ENCODE measurements at places on chromosomes 6 and 20.

DNA sequence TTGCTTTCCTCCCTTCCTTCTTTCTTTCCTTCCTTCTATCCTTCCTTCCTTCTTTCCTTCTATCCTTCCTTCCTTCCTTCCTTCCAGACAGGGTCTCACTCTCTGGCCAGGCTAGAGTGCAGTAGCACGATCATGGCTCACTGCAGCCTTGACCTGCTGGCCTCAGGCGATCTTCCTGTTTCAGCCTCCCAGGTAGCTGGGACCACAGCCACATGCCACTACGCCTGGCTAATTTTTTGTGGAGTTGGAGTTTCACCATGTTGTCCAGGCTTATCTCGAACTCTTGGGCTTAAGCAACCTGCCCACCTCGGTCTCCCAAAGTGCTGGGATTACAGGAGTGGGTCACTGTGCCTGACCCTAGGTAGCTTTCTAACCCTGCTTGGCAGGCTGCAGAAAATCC, 12.2 kb upstream of the SEC63 start:
- DNase-seq = no peak

DNA sequence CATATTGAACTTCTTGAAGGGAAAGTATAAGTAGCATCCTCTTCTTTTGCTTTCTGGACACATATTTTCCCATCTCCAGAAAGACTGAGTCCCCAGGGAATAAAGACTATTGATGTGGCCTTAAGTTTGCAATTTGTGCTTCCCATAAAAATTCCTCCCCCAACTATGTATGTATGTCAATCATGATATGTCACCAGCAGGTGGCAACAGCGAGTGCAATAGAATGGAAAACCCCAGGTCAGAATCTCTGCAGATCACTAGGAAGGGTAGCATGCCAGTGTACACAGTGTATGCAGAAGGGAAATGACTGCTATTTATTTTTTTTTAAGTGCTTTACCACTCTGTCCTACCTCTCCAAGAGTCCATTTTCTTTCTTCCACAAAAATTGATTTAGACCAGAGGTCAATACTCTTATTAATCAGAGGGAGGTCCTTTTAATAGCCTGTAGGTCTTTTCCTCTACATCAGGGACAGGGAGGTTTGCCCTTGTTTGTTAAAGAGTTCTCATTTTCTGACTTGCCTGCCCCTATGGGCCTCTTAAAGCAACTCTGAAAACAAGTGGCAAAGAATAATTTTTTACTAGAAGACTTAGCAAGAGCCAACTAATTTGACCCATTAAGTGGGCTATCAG, 61.4 kb downstream of the BMP2 start:
- no peak for DNase-seq

GRCh38 chr6:100475554-100476320, 11.0 kb upstream of the SIM1 start:
- DNase-seq = peak; percentile 65

GRCh38 chr6:154277629-154278017, 79.0 kb downstream of the IPCEF1 start:
- DNase-seq = no peak

DNA sequence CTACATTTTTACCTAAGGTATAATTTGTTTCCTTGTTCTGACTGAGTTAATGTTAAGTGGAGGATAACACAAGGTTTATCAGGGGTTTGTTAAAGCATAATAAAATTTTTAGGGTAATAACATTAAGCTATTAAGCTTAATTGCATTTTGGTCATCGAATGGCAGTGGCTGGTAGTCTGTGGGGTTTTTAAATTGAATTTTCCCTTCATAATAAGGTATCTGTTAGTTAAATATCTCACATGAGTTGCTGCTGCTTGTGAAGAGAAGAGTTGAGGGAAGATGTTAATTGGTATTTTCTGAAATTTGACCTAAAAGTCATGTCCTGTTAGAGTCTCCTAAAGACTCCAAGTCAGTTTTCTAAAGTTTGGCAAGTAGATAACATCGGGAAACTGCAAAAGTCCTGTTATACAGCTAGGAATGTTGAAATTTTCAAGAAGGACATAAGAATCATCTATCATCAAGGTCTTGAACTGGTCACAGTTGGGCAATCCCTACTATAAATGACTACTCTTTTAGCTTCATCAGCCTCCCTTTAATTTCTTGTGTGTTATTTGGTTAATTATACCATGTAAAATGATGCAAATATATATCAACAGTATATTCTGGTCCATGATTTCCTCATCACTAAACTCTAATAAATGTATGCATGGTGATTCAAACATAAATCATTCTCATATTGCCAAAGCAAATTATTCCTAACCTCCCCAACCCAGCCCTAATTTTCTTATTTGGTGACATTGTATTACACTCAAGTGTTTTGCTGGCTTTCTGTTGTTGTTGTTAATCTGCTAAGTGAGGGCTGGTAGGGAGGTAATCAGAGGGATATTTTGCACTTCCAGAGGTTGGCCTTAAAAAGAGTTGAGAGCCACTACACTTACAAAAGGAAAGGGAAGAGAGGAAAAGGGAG, 64.0 kb downstream of the MAP3K5 start:
- no peak for DNase-seq

GRCh38 chr20:58941471-58941870, 39.6 kb upstream of the NELFCD start:
- no peak for DNase-seq

- no peak for DNase-seq
These were observed 11.0 kb downstream of the DHX35 start for GRCh38 chr20:38973107-38973506.

- DNase-seq = peak; percentile 69
These were observed 272.1 kb upstream of the TAB2 start for GRCh38 chr6:149045404-149045803.

GRCh38 chr20:34363465-34364222, 571 bp downstream of the ITCH start:
- DNase-seq = no peak

- no peak for DNase-seq
These were observed 106.6 kb downstream of the ATXN1 start for GRCh38 chr6:16654701-16655100.

GRCh38 chr6:88913471-88913870, 49.9 kb downstream of the RNGTT start:
- DNase-seq = no peak

GRCh38 chr6:156886409-156886808, 109.2 kb downstream of the ARID1B start:
- no peak for DNase-seq

- no peak for DNase-seq
These were observed 10.6 kb upstream of the FAM8A1 start for GRCh38 chr6:17589406-17590096.

GRCh38 chr6:164075981-164076615, 661.6 kb downstream of the QKI start:
- DNase-seq = no peak

DNA sequence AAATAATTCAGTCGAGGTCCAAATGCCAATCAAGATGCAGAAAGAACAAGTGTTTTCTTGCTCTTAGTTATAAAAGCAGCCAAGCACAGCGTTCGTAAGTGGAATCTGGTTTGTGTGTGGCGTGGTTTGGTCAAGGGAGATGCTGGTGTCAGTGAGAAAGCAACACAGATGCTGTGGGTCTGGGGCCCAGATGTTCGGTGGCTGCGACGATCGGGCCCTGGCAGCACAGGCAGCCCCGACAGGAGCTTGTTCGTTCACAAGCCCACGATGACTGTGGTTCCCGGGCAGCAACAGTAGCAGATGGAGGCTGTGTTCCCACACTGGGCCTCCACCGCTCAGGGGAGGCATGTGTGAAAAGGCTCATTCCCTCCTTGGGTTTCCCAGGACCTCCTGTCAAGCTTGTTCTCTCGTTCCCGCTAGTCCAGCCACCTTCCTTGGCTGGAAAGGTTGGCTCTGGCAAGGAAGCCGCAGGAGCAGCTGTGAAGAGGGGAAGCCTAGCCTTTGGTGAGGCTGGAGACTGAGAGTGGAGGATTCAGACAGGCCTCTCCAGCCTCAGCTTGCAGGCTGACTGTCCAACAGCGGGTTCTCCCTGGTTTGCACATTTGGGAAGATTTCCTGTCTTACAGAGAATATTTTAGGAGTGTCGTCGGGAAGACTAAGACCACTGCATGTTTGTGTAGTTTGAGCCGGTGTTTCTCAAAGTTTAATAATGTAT, 304.7 kb downstream of the QKI start:
- no peak for DNase-seq

DNA sequence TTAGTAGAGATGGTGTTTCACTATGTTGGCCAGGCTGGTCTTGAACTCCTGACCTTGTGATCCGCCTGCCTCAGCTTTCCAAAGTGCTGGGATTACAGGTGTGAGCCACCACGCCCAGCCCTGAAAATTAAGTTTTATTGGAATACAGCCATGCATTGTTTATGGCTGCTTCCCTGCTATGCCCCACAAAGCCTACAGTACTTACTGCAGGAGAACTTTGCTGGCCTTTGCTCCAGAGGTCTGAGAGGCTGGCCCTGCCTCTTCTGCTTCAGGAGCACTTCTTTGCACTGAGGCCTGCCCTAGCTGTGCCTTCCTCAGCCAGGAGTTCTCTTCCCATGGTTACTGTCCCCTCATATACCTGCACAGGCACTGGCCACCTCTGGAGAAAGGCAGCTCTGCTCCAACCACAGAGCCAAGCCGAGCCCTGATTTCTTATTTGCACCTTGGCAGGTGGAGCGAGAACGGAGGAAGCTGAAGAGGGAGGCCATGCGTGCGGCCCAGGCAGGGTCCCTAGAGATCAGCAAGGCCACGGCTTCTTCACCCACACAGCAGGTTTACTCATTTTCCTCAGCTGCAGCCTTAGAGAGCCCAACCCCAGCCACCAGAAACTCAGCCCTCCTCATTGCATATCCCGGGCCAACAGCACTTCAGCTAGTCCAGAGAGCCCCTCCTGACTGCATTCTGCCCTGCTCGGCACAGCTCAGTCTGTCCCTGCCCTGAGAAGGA, 20.8 kb downstream of the C20orf173 start:
- DNase-seq = no peak
